ENCODE measurements at places on chromosomes 3 and 15.

- DNase-seq, result no peak
Observed at GRCh38 chr3:63060412-63060811, 185.2 kb upstream of the CADPS start.

DNA sequence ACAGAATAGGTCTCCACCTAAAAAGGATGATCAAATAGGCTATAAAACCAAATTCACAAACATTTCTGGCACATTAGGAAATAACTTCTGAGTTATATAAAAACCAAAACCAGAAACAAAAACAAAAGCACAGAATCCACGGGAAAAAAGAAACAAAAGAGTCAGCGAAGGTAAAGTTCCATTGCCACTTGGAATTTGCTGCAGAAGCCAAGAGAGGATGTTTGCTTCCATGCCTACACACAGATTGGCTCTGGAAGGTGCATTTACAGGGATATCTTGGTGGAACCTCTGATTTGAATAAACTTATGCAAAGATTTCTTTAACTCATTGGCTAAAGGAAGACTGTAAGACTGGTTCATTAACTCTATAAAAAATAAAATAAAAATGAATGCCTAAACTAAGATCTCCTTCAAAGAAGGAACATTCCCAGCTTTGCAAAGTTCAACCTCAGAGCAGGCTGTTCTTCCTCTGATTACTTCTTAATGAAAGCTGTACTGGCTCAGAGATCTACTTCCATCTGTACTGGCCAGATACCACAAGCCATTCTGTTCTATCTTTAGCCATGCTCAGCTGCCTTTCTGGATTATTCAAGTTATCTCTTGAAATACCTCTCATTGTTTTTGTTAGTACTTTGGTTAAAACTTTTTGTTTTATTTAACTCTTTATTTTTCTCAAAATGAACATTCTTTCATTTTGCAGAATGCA is 537.5 kb upstream of the CCDC54 start:
- DNase-seq, result no peak

- no peak for DNase-seq
Observed at GRCh38 chr3:156727519-156728205, 53.3 kb downstream of the TIPARP start.

DNA sequence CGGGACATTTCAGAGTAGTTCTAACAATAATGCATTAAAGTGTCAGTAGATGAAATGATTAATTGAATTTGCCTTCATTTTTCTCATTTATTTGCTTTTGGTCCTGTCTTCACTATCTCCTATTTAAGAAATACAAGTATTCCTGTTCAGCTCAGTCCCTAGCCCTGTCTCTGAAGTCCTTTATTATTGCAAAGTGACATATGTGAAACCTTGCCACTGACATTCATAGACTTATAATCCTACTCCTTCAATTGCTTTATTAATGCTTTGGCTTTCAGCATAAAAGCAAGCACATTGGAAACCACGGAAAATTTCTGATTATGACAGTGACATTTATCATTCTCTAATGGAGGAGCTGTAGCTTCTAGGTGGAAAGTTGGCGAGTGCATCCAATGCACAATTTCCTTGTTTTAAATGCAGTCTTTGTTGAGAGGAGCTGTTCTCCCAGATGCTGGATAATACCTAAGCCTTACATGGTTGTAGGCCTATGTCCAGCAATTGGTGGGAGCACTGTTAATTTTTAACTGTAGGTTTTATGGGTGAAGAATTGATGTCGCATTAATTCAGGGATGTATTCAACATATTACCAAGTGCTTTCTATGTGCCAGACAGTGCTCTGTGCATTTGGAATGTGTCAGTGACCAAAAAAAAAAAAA is 337.8 kb downstream of the FEZF2 start:
- DNase-seq, result no peak

- no peak for DNase-seq
Observed at GRCh38 chr3:196514913-196515621, at the start of gene SMCO1. Gene SMCO1 (minus strand): TSS chr3:196515346. CDS start chr3:196515209, 137 bp downstream.

DNA sequence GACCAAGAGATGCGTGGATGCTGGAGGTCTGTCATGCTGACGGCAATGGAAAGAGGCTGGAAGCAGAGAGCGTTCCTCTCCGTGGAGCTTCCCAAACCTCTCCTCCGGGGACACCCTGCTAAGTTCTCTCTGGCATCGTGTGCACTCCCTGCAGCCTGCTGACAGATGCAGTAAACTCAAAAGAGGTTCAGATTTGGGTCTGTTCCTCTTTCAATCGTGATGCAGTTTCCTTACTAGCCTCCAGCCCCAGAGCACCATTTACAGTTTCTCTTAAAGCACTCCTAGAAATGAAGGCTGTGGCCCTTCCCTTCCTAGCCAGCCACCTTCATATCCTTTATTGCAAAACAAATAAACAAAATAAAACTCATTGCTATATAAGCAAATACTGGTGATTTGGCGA is 47.3 kb upstream of the LRRC58 start:
- no peak for DNase-seq

DNA sequence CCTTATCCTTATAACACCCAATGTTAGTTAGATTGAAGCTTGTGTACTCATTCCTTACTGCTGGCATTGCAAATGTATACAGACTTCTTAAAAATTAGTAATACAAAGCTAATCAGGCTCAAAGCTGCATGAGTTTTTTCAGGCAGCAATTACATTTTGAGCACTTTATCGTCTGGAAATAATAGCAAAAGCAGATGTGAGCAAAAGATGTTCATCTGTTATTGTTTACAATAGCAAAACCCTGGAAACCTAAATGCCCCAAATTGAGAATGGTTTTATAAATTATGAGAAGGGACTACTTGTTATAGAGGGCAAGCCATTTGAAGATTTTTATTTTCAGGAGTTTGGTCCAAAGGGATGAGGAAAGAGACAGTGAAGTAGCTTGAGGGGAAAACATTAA is 126.4 kb downstream of the GADL1 start:
- DNase-seq, result no peak

- DNase-seq, result no peak
Observed at GRCh38 chr15:98983334-98983733, 24.3 kb downstream of the PGPEP1L start.

DNA sequence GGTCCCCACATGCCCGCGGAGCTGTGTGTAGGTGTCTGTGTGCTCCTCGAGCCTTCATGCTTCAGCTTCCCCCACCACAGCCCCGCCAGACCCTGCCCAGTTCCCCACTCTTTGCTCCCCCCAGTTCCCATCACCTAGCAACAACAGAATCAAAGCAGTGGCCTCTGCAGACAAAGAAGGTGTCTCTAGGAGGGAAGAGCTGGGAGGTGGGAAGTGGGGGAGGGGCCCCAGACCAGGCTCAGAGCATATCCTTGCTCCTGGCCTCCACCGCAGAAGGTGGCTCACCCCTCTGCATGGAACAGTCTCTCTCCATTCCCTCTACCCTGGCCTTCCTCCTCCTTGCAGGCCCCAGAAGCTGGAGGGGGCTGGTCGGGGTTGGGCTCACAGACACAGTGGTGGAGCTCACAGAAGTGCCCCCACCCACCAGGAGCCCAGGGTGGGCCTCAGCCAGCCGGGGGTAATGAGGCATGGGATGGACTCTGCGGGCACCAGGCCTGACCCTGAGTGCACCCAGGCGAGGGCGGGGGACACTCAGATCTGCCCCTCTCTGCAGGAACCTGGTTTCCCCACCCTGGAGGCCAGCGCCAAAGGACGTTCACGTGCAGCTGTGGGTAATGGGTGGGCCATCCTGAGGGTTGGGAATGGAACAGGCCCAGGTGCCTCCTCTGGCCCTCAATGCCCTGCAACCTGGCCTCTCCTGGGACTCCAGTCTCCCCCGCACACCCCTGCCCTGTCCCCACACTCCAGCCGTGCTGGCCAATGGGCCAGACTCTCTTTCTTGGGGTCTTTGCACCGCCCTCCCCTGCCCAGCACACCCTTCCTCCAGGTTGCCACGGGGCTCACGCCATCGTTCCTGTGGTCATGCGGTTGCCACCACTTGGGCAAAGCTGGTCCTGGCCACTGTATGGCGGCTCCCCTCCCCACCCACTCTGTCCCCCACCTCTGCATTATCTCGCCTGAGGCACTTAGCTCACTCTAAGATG is 53.4 kb downstream of the TPRA1 start:
- DNase-seq, result no peak

DNA sequence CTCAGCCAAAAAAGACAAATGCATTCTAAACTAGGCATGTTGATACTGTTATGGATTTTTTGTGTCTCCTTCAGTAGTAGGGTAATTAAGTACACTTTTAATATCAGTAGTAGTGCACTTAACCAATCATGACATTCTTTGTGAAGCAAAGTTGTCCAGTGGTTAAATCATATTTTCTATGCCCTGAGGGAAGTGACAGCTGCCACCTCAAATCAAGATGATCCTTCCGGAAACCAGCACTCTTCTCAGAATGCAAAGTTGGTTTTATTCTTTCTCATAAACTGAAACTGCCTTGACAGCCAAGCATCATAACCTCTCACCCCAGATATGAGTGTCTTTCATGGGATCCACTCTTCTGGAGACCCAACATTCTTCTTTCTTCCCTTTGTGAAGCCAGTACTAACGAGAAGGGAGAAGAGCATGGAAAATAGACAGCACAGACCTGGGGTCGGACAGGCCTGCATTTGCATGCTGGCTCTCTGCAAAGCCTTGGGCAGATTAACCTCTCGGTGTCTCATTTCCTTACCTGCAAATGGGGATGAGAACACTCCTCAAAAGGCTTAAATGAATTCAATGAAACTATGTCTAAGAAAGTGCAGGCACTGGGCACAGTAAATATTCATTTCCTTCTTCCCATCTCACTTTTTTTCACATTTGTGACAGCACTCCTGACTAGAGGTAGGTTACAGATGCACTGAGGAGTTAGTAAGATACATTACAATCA is 13.2 kb downstream of the AAGAB start:
- no peak for DNase-seq

- DNase-seq, result no peak
Observed at GRCh38 chr15:41284427-41285177, 47.8 kb downstream of the OIP5 start.

DNA sequence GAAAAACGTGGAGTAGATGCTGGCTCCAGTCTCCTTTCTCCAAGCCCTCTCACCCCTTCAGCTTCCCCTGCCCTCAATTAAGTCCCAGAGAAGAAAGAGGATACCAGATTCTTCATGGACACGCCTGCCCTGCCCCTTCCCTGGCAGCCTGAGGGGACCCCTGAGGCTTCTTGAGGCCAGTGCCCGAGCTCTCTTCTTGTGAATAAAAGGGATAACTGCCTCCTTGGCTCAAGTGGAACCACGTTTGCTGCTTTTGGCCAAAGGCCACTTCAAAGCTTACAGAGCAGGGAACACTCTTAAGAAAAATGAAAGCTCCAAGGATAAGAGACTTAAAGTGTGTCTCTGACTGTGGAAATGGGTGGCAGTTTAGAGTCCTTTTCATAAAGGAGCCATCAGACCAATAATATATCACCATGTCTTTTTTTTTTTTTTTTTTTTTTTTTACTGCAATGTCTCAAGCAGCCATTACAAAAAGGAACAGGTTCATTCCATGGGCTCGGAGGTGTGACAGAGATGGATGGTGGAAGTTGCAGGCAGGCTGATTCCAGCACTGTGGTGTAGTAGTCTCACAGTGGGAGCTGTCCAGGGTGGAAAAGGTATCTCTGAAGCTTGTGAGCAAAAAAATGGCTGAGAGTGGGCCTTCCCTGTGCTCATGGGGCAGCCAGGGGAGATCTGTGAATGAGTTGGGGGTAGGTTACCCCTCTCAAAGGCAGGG is 108.8 kb downstream of the SEMA5B start:
- DNase-seq, result no peak

GRCh38 chr15:62392376-62392775 is 227.3 kb upstream of the C2CD4B start:
- no peak for DNase-seq

DNA sequence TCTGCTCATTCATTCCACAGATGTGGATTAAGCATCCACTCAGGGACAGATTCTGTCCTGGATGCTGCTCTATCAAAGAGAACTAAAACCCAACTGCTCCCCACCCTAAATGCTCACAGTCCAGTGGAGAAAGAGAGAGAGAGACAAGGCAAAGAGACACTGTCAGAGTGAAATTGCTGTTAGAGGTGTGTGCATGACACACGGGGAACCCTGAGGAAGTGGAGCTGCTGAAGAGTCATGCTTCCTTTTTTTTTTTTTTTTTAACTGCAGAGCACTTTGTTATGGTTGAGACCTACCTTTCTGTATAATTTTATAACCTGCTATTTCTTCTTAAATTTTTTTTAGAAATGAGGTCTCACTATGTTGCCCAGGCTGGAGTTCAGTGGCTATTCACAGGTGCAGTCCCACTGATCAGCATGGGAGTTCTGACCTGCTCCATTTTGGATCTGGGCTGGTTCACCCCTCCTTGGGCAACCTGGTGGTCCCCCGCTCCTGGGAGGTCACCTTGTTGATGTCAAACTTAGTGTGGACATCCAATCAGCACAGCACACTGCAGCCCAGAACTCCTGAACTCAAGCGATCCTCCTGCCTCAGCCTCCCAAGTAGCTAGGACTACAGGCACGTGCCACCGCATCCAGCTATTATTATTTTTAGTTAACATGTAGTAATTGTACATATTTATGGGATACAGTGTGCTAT is 18.2 kb upstream of the PSTPIP1 start:
- DNase-seq, result no peak

DNA sequence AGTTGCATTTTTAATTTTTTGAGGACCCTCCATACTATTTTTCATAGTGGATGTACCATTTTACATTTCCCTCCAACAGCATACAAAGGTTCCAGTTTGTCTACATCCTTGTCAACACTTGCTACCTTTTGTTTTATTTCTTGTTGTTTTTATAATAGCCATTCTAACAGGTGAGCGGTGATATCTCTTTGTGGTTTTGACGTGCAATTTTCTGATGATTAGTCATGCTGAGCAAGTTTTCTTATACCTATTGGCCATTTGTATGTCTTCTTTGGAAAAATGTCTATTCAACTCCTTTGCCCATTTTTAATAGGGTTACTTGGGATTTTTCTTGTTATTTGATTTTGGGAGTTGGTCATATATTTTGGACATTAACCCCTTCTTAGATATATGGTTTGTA is 187.0 kb downstream of the CDIN1 start:
- no peak for DNase-seq

GRCh38 chr3:46029953-46030543 is 2.8 kb upstream of the XCR1 start:
- no peak for DNase-seq

- DNase-seq, result no peak
Observed at GRCh38 chr3:51961602-51962569, 5.4 kb downstream of the PCBP4 start.

GRCh38 chr3:135133905-135134683 is 339.0 kb downstream of the EPHB1 start:
- DNase-seq, result no peak

- DNase-seq, result no peak
Observed at GRCh38 chr3:187973977-187974870, 179.7 kb upstream of the LPP start.

All from stimulated activated CD4-positive, alpha-beta T cell treated with anti-CD3 and anti-CD28 coated beads, Interleukin-2, amount 100 ng/mL, for 4 hours (primary cell).